Activated naive CD4-positive, alpha-beta T cell treated with Interleukin-2 at 50 U/mL for 16 hours (primary cell): ENCODE measurements at places on chromosomes 7 and 10.
A peak's percentile ranks its signal among the peaks of the same experiment; 100 is the strongest.

GRCh38 chr7:115122388-115122787 is 200.5 kb downstream of the MDFIC start:
- no peak for DNase-seq

DNA sequence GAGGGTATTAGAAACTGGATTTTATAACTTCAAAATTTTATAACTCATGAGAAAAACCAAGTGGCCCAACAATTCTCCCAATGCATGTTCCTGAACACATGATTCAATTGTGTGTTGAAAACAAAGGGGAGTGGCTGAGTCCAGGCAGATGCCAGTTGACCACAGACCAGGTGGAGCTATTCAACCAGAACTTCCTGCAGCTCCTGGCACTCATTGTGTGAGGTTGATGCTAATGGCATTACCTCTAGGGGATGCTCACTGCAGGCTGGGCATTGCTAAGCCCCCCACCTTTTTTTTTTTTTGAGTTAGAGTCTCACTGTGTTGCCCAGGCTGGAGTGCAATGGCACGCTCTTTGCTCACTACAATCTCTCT is 20.3 kb downstream of the MYOF start:
- no peak for DNase-seq

GRCh38 chr7:121544726-121545125 is 148.6 kb upstream of the FAM3C start:
- no peak for DNase-seq

- DNase-seq: no peak
Observed at GRCh38 chr10:114970515-114970914, 32.5 kb downstream of the TRUB1 start.

DNA sequence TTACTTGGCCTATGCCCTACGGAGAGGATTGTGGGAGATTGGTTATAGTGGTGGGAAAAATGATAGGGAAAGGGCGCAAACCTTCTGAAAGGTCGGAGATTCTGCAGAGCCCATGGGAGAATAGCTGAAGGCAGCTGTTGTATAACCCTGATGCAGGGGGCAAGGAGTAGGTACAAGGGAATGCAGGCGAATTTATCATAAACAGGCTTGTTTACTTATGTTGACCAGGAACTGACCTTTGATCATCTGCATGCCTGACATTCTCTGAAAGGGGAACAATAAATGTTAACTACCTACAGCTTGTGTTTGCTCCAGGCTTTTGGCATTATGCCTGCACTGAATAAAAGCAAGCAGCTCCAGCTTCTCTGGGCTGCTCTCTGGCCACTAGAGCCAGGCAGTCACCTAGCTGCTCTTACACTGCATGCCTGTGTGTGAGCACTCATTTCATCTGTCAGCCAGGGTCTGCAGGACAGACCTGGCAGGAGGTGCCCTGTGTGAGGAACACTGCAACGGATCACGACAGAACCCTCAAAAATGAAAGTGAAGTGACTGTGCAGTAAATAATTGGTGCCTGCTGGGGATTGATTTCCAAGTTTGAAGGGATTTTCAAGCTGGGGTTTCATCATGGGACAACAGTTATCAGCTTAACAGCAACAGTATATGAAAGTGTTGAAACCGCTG is 31.1 kb upstream of the ABCA13 start:
- no peak for DNase-seq

GRCh38 chr10:11700539-11700938 is 41.6 kb upstream of the ECHDC3 start:
- no peak for DNase-seq

- DNase-seq: no peak
Observed at GRCh38 chr7:21198921-21199320, 229.0 kb upstream of the SP4 start.

DNA sequence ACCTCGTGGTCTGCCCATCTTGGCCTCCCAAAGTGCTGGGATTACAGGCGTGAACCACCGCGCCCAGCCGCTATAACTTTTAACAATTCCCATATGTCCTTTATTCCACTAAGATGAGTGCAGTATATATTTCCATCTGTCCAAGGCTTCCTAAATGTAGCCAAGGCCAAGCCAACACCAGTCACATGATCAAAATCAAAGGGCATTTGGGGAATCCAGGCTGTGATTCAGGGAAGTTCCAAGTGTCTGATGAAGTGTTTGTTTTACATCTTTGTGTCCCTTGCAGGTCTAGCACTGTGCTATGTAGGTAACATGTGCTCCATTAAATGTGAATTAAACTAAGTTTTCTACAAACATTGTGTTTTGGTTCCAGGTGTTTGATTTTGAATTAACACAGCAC is 20.8 kb downstream of the AKR1E2 start:
- DNase-seq: no peak

DNA sequence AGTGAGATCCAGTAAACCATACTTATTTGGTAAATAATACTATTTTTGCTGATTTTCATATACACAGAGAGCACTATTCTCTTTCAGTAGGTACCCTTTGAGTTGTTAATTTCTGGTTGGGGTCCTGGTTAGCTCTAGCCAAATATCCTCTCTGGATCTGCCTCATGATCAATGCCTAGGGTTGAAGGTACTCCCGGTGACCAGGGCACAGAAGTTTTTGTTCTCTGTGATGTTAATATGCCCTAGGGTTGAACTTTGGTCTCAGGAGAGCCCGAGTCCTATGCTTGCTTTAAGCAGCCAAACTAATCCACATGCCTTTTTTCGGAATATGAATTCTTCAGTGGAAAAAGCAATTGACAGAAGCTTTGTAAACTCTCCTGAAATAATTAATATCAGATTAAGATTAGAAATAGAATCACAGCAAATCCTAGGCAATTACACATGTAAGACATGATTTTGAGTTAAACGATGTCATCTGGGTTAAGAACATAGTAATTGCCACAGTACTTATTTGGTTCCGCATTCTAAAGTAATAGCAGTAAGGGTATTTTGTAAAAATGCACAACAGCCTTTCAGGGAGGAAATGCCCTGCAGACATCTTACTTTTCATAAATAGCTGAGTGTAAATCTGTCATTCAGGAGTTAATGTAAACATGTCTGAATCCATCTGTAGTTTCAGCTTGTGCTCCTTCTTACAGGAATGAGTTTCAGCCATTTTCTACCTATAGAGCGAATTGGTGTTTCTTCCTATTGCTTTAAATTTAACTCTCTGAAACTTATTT is 10.1 kb downstream of the CHN2 start:
- no peak for DNase-seq

GRCh38 chr10:70312972-70313371 is 29.2 kb upstream of the NPFFR1 start:
- DNase-seq: no peak

- DNase-seq: no peak
Observed at GRCh38 chr7:94898340-94898739, 9.1 kb upstream of the PPP1R9A start.

DNA sequence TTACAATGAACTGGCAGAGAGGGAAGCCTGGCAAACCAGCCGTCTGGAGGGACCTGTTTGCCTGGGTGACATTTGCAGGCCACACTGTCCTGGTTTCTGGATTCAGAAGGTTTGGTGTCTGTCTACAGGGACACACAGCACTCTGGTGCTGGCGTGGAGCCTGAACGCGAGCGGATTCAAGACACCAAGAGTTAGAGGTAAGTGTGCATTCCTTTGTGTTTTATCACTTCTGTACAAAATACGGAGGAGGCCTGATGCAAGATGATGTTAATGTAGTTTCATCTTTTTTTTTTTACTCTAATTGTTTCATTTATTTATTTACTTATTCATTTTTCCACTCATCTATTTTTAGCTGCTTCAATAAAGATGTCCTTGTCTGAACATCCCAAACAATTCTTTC is 485.3 kb upstream of the ADARB2 start:
- no peak for DNase-seq

GRCh38 chr10:112421731-112422130 is 25.0 kb downstream of the ZDHHC6 start:
- no peak for DNase-seq

- DNase-seq: no peak
Observed at GRCh38 chr10:92267343-92267742, 23.5 kb downstream of the CPEB3 start.

DNA sequence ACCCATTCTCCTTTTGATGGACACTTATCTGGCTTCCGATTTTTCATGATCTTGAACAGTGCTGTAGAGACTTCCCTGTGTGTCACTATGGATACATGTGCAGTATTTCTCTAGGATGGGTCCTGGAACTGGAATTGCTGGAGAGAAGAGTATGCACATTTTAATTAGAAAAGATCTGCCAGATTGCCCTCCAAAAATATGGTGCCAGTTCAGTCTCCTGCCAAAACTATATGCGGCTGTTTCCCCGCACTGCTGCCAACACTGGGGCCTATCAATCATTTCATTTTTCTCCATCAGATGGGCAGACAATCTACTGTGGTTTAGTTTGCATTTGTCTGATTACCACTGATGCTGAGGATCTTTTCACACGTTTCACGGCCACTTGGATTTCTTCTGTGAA is 105.0 kb downstream of the SH2D4B start:
- DNase-seq: no peak

GRCh38 chr7:79652619-79653018 is 199.2 kb upstream of the MAGI2 start:
- DNase-seq: no peak

DNA sequence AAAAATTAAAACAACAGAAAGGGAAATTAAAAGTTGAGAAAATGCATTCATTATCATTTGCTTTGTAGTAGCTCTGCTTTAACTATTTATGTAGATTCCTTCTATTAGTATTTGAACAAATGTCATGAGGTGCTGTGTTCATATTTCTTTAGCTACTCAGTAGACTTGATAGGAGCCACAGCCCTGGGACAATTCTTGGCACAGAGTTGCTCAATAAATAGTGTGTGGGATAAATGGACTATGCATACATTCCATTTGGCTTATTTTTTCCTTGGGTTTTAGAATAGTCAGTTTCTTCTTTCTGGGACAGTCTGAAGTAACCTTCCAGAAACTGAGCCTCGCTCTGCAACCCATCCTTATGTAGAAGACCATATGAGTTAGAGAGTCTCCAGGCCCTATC is 13.4 kb downstream of the RPP30 start:
- no peak for DNase-seq

DNA sequence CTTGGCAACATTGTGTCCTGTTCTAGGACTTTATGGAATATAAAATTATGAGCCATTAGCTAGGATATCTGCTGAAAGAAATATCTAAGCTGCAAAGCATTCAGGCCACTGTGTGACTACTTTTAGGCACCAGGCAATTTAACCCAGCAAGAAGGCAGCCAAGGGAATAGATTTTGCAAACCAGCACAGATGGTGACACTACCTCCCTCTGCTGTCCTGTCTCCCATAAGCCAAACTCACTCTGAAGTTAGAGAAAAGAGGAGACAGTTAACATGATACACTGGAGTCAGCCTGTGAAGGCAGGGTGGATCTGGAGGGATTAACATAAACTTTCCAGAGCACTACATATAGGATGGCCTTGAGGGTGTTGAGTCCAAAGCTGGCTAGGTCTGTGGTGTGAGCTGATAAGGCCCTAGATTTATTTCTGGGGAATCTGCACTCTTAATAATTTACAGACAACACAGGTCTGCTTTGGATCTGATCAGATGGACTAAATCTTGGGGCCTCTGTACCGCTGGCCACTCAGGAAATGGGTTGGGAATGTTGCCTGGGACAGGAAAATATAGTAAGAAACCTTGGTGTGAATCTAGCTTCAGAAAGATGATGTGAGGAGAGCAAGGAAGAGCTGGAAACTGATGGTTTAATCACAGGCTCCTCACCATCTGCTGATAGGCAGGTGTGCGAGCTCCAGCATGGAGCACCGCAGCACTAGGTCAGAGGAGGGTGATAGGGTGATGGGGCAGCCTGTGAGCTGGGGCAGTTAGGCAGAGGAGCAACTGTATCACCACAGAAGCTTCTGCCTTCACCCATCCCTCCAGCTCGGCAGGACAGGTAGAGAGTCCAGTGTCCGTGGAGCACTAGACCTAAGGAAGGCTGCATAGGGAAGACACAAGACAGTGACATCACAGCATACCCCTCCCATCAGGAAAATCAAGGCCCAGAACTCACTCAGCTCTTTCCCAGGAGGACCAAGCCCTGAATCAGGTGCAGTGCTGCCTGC is 229.9 kb upstream of the PRSS1 start:
- no peak for DNase-seq

DNA sequence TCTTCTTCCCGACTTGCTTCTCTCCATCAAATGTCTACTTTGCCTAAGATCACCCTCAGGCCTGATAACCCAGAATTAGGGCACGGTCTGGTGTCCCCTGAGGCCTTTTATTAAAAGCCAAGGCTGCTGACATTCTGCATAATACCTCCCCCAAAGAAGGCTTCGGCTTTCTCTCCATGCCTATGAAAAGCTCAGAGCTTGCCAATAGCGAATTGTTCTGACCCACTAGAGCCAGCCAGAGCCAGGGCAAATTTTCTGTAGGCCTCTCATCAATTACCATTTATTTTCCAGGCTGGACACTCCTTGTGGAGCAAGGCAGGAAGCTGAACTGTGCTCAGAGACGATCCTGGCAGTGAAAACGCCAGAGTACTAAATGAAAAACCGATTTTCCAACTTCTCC is 64.3 kb upstream of the ADRB1 start:
- DNase-seq: no peak

- no peak for DNase-seq
Observed at GRCh38 chr7:28684650-28685241, 272.4 kb downstream of the CREB5 start.

GRCh38 chr10:107614939-107615685 is 450.6 kb upstream of the SORCS1 start:
- DNase-seq: no peak

DNA sequence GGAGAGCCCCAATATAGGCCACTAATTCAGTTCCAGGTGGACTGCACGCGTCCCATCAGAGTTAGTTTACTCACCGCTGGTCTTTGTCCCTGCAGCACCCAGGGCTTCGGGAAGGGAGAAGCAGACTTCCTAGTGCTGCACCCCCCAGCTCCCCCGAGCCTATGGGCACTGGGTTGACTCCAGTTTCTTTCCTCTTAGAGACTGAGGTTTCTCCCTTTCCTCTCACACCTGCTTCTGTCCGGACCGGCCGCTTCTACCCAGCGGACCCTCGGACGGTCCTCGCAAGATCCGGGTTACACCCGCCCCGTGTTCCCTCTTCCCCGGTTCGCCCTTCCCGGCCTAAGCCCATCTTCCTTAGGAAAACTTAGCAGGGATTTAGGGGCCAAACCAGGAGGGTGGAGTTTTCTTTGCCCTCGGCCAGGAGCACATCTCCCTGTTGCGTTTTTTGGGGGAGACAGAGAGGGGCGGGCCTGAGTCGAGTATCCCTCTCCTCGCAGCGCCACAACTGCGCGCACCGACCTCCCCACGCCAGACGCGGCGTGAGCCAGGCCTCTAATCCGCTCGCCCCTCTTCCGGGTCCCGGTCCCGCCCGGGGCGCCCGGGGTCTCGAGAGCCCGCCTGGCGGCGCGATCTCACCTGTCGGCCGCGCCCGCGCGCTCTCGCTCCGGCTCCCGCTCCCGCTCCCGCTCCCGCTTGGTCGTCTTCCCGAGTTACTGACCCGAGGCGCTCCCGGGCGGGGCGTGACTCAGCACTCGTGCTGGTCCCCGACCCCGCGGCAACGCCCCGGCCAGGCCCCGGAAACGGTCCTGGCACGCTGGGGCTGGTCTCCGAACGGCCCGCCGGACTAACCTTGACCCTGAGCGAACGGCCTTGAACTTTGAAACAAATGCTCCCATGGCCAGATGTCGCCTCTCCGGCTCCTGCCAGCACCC is at the start of gene AIFM2:
Gene AIFM2, minus strand, starts transcription at position 728 of the 932 bp plus-strand sequence. CDS start 8,741 bp downstream, outside the sequence.
- peak; percentile 37 for DNase-seq

GRCh38 chr7:21304808-21305375 is 123.0 kb upstream of the SP4 start:
- DNase-seq: no peak
